ELF-1 (cell line): ENCODE measurements at places on chromosomes 5 and 9.

GRCh38 chr5:161078793-161079192 is 226.8 kb upstream of the ATP10B start:
- no peak for DNase-seq

DNA sequence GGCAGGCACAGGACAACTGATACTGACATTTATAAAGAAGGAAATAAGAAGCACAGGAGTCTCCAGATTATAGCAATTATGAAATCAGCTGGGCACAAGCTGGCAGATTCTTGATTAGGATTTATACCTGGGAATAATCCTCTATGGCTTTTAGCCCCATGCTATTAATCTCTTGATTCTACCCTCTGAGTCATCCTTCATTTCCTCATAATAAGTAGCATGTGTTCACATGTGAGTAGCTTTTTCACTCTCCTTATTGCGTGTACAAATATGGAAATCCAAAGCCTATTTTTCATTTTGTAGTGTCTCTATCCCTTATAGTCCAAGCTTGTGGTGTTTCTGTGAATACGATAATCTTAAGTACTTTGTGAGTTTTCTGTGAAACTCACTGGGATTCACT is 185.0 kb upstream of the PRLR start:
- DNase-seq = no peak

- DNase-seq = no peak
Measured at GRCh38 chr5:78591138-78591612, 57.4 kb downstream of the LHFPL2 start.

DNA sequence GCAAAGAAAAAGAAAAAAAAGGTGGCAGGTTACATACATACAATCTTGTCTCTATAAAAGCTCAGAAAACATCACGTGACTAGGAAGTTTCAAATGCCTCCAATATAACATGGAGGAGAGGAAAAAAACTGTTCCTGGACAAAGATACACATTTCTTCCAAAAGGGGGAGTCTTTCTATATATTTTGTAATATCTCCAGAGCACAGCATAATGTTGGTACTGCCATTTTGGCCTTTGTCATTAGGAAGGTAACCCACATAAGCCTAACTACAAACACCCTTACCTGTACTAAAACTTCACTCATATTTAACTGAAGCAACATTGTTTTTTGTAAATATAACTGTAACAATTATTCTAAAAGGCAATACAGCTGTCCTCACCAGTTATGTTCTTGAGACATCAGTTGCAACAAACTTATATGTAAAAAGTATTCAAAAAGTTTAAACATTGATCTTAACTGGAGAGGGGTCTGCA is 1.2 kb upstream of the BTF3 start:
- DNase-seq = no peak

GRCh38 chr9:109791003-109791677 is 11.1 kb downstream of the PALM2AKAP2 start:
- no peak for DNase-seq

- peak; percentile 74 for DNase-seq
Measured at GRCh38 chr5:9617221-9617620, 12.9 kb downstream of the TAS2R1 start.

DNA sequence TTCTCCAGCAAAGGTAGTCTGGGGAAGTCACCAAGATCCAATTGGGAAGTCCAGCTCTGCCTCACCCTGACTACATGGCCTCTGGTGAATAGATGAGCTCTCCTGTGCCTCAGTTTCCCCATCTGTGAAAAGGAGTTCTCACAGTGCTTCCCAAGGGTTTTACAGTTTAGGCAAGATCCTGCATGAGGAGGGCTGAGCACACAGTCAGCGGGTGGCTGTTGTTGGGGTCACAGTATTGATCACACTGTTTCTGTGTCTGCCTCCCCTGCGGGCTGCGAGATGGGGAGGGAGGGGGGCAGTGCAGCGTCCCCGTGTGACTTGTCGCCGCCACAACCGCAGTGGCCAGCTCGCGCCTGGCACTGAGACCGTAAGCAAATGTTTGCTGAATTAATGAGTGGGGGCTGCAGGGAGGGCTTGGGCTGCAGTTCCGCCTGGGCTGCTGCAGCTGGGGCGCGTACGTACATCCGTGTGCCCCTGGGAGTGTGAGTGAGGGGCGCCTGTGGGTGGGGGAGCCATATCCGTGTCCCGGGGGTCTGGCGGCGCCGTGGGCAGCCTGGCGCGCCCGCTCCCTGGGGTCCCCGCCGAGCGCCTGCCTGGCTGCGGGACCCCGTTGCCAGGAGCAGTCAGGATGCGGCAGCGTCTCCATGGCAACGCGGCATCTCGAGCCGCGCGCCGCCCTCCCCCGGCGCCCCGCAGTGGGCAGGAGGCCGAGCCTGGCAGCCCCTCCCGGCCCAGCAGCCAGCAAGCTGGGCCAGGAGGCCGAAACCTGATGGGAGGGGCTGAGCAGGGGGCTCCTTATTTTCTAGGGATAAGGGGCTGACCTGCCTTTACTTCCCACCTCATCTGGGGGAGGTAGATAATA is 31.4 kb upstream of the PSD2 start:
- DNase-seq = peak; percentile 60
